ENCODE measurements at places on chromosomes 3 and 15. TPM values are rescaled to one million over a fixed set of nuclear protein-coding genes. Genes with fewer than 3 reads are reported as not detected.

Gene CEMIP
- 0.57 TPM for total RNA-seq

Gene C3orf85
- total RNA-seq, result 71.9 TPM

Gene MAP2K5
- total RNA-seq, result 50.3 TPM

Gene PRSS50
- total RNA-seq, result not detected

Gene GHSR
- not detected for total RNA-seq

Gene CHRNA7
- total RNA-seq, result 55.9 TPM

GRCh38 chr3:172038798-172039435 lies 461 bp upstream of the FNDC3B start:
- no peak for DNase-seq

- no peak for DNase-seq
These were observed 10.3 kb upstream of the MUSTN1 start for GRCh38 chr3:52845157-52845556.

DNA sequence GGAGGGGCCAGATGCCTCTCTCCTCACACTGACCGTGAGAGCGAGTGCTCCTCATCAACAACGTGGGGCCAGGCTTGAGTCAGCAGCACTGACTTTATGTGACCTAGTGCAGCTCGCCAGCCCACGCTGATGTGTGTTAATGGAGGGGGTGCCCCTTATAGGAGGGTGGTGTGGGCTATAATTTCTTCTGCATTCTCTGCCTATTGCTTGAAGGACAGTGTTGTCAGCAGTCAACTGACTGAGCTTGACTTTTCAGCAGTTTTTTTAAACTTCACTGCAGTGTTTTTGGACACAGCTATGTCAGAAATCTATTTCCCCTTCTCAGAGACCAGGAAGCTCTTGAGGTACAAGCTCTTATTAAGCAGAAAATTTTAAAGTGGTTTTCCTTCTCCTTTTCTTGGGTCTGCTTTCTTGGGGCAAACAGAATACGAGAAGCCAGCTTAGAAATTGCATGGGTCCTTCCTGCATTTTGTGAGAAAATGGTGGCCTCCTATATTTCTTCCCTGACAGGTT lies 304.8 kb upstream of the CTDSPL start:
- DNase-seq, result no peak

DNA sequence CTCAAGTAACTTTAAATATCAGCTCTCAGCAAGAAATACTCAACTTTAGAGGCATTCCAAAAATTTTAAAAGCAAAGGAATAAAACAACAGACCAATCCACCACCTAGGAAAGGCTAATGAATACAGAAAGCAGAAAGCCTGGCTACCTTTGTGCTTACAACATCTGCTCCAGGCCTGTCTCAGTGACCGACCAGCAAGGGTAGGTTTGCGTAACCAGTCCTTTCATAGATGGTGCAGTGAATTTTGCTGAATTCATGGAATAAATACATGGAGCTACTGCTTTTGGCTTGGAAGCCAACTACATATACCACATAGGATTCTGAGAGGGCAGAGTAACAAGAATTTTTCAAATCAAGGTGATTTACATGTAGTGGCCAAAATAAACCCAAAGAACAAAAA lies 27.2 kb downstream of the ETV5 start:
- no peak for DNase-seq

- DNase-seq, result no peak
These were observed 392.5 kb downstream of the FOXP1 start for GRCh38 chr3:71191031-71191482.

GRCh38 chr3:179463319-179463718 lies 12.0 kb upstream of the GNB4 start:
- no peak for DNase-seq

- no peak for DNase-seq
These were observed 77.2 kb downstream of the LDHAL6B start for GRCh38 chr15:59283717-59284391.

DNA sequence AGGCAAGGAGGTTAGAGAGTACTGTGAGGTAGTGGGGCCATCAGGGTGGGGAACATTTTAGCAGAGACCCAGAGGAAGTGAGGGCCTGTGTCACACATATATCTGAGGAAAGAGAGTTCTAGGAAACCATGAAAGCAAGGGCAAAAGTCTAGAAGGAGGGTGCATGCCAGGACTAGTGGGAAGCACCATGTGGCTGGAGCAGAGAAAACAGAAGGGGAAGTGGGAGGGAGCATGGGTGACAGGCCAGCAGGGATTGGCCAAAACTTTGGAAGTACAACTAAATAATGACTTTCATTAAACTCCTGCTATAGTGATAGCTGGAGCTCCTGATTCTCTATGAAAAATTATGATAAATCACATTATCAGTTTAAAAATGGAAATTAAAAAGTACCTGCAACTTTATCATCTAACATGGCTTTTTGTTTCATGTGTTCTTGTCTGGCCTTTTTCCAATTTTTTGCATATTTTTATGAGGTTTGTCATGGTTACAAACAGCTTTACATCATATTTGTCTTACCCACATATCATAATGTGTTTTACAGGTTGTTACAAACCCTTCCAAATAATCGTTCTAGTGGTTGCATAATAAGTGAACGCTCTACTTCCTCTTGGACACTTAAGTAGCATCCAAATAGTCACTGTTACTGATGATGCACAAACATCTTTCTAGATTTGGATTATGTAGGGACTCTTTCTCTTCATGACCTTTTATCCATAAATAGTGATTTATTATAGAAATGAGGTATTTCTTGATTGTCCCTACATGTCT lies 168.3 kb downstream of the NEK10 start:
- DNase-seq, result no peak

DNA sequence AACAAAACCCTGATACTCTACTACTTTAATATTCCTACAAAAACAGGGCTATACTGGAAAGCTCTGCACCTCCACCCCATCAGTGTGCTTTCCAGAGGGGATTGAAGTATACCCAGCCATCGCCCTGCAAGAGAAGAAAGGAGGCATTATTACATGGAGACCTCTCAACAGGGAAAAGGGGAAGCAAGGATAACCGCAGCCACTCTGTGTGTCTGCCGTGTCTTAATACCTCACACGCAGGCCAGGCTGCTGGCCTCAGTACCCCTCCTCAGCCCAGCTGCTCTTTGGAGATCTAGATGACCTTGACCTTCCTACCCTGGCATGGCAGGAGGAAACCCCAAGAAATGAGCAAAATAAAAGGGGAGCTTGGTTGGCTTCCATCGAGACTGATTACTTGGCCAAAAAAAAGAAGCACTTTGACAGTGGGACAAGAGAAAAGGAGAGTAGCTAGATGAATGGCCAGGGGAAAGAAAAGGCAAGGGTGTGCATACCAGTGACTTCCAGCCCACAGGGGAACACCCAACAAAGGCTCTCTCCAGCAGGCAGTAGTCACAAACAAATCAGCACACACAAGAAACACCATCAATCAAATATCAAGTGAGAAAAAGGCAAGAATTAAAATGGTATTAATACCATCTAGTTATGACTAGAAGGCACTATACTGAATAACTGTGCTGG lies 129.4 kb downstream of the STT3B start:
- DNase-seq, result no peak
